HuH-7.5 (cell line): ENCODE measurements at places on chromosomes 16 and 17.

GRCh38 chr16:1772908-1773702, at the start of gene MRPS34:
MRPS34 (minus strand) TSS chr16:1773134; CDS start chr16:1773119, 15 bp downstream.
- DNase-seq, result peak; percentile 90

DNA sequence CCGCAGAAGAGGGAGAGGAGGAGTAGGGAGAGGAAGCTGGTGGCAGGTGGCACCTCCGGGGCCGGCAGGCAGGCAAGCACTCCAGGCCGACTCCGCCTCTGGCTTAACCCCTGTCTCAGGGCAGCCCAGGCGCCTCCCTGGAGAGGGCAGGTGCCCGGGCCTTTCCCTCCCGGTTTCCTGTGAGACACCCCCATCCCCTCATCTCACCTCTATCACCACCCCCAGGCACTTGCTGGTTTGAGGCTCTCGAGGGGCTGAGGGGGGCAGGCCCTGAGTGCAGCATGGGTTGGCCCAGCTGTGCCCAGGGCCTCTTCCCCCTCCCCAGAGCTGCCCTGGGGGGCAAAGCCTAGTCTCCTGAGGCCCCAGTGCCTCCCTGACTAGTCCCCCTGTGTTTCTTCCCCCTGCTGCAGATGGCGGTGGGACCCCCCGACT, 6.0 kb downstream of the DOC2A start:
- DNase-seq, result no peak

- DNase-seq, result peak; percentile 38
Measured at GRCh38 chr17:49360796-49361128, 1.3 kb downstream of the ZNF652 start.

DNA sequence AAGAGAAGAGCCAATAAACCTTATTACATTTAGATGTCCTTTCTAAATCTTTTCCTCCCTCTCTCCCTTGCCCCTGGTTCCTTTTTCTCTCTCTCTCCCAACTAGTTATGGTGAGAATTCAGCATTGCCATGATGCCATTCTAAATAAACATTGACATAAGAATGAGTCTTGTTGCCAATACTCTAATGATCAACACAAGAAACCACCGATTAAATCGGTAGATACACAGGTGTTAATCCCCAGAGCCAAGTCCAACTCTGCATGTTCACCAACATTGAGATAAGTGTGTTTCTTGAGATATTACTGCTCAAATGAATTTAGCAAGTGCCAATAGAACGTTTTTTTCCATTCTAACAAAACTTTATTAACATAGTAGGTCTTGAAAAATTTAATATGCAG, 412.1 kb downstream of the KCNJ2 start:
- DNase-seq, result no peak

GRCh38 chr17:15270628-15271381, 5.7 kb upstream of the PMP22 start:
- DNase-seq, result no peak

- DNase-seq, result no peak
Measured at GRCh38 chr16:53103811-53104210, 49.0 kb downstream of the CHD9 start.

DNA sequence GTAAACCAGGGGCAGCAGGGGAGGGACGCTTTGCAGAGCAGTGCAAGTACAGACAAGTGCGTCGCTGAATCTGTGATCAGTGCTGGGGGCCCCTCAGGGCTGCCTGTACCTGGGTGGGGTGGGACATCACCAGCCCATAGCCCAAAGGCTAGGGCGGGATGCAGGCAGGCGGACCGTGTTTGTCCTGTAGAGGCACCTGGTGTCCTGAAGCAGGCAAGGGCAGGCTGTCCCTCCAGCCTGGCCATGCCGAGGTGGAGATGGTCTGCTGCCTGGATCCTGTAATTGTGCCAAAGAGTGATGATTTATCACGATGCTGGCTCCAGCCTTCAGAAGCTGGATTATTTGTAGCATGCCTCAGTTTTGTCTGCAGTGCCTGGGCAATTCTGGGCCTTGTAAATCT, 137.9 kb upstream of the GSE1 start:
- no peak for DNase-seq

DNA sequence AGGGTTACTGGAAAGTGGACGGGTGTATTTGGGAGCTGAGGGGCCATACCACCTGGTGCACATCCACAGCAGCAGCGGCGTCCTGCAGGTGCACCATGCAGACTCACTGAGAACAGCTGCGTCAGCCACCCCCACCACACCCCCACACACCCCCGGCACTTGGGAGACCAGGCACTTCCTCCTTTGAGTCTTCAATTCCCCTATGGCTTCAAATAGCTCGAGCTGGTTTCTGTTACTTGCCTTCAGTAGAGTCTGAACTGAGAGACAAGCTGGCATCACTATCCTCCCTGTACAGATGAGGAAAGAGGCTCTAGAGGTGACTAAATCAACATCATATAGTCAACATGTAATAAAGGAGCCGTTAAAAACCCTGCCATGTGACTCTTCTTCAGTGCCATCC, 15.4 kb downstream of the CUEDC1 start:
- DNase-seq, result no peak

GRCh38 chr17:59963738-59964481, 630 bp downstream of the RNFT1 start:
- DNase-seq, result peak; percentile 73

DNA sequence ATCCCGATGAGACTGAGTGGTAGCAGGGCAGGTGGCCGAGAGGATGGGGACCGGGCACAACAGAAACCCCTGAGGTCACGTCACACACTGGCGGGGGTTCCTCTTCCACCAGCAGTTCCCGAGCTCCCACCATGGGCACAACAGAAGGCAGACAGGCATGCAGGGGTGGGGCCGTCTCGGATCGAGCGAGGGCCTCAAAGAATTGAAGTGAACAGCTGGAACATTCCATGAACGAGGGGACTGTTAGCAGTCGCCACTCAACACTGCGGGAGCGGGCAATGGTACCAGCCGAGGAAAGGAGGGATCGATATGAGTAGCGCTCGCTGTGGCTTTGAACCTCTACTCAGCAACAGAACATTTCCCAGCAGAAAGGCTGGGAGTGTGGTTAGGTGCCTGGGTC, 5.3 kb downstream of the CEP131 start:
- no peak for DNase-seq

GRCh38 chr17:17347956-17348871, 45.0 kb downstream of the NT5M start:
- no peak for DNase-seq

DNA sequence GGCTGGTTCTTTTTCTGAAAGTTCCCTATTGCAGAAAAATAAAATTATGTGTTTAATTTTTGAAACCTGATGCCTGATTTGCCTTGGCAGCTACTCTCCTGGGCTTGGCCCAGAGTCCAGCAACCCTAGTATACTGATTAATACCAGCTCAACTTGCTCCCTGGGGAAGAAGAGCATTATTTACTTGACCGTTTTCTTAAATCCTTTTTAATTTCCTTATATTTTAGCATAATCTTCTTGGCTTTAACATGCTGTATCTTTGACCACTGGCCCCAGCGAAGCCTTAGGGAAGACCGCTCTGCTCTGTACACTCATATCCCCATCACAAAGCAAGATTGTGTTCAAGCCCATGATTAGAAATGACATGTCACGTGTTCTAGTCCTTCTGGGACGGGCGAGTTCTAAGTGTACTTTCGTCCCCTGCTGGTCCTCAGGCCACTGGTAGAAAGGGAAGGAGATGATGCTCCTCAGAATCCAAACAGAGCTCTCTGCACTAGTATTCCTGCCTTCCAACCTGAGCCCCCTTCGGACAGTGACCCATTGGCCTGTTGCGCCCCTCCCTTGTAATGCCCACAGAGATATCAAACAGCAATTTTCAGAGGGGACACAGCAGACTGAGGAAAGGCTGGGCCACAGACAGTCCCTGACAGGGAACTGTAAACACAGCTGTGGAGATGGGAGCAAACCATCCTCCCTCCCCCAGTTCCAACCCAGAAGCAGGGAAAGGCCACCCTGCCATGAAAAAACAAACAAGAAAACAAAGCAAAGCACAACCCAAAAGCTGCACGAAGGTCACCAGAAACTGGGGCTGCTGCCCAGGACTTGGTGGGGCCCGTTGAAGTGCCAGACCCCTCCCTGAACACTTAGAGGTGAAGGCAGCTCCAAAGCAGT, 4.3 kb upstream of the EZH1 start:
- no peak for DNase-seq

DNA sequence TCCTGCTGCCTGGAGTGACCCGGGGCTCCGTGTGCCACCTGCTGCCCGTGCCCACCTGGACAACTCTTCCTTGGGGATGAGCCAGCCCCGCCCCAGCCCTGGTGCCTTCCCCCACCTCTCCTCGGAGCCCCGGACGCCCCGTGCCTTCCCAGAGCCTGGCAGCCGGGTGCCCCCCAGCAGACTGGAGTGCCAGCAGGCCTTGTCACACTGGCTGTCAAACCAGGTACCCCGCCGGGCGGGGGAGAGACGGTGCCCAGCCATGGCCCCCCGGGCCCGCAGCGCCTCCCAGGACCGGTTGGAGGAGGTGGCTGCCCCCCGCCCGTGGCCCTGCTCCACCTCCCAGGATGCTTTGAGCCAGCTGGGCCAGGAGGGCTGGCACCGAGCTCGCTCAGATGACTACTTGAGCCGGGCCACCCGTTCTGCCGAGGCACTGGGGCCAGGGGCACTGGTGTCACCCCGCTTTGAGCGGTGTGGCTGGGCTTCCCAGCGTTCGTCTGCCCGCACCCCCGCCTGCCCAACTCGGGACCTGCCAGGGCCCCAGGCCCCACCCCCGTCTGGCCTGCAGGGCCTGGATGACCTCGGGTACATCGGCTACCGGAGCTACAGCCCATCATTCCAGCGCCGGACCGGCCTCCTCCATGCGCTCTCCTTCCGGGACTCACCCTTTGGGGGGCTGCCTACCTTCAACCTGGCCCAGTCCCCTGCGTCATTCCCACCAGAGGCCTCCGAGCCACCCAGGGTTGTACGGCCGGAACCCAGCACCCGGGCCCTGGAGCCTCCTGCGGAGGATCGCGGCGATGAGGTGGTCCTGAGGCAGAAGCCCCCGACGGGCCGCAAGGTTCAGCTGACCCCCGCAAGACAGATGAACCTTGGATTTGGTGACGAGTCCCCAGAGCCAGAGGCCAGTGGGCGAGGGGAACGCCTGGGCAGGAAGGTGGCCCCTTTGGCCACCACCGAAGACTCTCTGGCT, 38.4 kb downstream of the ARHGAP23 start:
- DNase-seq, result no peak

DNA sequence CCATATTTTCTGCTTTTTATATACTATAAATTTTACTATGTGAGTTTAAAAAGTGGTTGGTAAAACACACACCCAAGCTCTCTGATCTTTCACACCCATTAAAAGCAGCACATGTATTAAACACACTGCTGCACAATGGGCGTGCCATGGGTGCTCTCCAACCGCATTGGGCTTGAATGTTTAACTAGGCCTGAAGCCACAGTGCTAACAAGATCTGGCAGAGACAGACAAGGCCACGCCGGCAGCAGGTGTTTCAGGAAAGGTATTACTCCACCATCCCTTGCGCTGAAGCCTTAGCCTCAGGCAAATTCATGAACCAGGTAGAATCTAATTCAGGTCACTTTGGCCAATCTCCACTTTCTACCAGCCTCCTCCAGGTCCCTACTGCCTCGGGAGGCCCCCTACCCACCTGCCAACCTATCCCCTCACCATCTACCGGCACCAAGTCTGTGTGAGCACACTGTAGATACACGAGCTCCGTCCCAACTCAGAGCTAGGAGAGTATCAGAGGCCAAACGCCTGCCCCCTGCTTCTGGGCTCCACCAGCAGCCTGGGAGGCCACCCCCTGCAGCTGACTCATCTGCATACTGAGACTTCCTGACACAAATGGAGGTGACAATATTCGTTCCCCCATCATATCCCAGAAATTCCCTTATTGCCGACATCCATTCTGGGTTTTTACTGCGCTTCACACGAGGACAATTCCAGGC, 95.0 kb downstream of the ADCY9 start:
- no peak for DNase-seq

DNA sequence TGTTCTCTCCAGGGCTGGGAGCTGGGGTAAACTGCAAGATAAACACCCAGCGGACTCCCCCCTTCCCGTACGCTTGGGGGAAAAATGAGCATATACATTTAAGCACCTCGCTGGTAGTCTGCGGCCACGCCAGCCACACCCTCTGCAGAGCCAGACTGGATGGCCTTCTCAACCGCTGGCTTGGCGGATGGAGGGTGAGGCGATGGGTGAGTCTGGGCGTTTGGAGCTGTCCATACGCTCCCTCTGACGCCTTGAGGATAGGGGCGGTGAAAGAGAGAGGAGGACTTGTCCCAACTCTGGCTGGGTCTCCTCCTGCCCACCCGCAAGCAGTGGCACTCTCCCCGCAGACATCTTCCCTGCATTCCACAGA, 1.0 kb downstream of the ITGA3 start:
- DNase-seq, result no peak

GRCh38 chr17:72030067-72030899, 90.5 kb upstream of the SOX9 start:
- no peak for DNase-seq

GRCh38 chr17:74020522-74020921, 183.0 kb upstream of the RPL38 start:
- no peak for DNase-seq

GRCh38 chr17:3681565-3681964, 13.0 kb downstream of the EMC6 start:
- no peak for DNase-seq

GRCh38 chr16:81606039-81606438, 161.4 kb downstream of the CMIP start:
- no peak for DNase-seq

- no peak for DNase-seq
Measured at GRCh38 chr17:78876094-78876597, 26.9 kb downstream of the CEP295NL start.
